Fibroblast of pulmonary artery (primary cell): ENCODE measurements at places on chromosomes 1 and 21.

DNA sequence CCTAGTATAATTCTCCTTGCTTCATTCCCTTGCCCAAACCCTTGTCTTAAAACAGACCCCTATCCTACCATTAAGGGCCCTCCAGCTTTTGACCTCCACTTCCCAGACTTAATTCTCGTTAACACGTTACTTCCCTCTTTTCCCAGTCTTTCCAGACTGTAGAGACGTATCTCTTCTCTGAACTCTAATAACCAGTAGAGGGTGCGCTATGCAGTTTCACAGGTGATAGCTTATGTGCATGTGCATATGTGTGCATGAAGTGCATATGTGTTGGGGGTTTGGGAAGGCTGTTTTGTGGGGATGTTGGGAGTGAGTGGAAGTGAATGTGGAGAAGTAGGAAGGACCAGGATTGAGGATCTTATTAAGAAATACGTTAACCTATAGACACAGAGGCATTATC lies 78.1 kb upstream of the CCDC190 start:
- no peak for DNase-seq

GRCh38 chr1:6435129-6435528 lies 10.6 kb downstream of the ESPN start:
- no peak for DNase-seq

- DNase-seq: peak; percentile 86
These were observed 22.7 kb downstream of the UTP25 start for GRCh38 chr1:209850342-209850979.

- no peak for DNase-seq
These were observed 1.6 kb downstream of the OVAAL start for GRCh38 chr1:180560200-180560867.

- no peak for DNase-seq
These were observed 8.9 kb upstream of the PRDM16 start for GRCh38 chr1:3060127-3060526.

- DNase-seq: peak; percentile 16
These were observed 12.8 kb downstream of the ZNF678 start for GRCh38 chr1:227576189-227576588.

DNA sequence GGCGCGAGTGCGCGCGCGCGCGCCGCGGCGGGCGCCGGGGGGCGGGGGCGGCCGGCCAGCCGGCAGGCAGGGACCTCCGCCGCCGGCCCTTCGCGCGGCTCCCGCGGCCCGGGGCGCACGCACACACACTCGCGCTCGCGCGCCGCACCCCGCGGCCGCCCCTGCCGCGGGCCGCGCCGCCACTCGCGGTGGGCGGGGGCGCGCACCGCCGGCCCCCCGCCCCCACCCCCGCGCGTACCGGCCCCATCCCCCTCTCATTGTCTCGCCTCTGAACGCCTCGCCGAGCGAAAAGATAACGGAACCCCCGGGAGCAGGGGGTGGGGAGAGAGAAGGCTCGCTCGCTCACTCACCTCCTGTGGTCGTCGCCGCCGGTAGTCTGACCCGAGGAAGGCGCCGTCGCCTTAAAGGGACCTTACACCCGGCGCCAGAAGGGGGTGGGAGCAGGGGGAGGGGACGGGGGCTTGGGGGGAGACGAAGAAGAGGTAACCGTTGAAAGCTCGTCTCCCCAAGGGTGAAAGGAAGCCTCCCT lies 428 bp downstream of the POGZ start:
- DNase-seq: peak; percentile 71

DNA sequence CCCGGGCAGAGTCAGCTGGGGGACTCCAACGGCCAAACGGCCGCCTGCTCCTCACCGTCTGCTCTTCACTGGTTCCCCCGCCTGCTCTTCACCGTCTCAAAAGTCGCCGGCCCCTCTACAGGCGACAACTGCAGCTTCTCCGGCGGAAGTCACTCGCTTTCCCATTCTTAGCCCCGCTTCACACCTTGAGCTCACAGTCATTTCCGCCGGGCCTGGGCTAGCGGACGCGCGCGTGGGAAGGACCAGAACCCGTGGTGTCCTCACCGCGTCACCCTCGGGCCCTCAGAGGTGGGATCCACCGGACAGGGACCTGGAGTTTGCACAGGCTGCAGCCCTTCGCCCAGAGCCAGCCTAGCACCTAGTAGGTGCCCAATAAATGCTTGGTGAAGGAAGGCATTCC lies 27.9 kb upstream of the HJV start:
- no peak for DNase-seq

DNA sequence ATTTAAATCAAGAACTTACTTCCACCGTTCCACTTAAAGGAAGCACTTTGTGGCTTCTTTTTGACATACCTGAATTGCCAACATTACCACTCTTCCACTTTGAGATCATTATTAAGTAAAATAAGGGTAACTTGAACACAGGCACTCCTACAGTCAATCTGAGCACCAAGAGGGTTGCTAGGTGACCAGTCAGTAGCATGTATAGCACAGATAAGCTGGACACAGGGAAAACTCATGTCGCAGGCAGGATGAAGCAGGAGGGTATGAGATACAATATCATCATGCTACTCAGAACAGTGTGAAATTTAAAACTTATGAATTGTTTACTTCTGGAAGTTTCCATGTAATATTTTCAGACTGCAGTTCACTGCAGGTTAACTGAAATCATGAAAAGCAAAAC lies 47.0 kb upstream of the RAP1GAP start:
- no peak for DNase-seq

- DNase-seq: no peak
These were observed 74.0 kb downstream of the CACNA1E start for GRCh38 chr1:181557313-181557712.

DNA sequence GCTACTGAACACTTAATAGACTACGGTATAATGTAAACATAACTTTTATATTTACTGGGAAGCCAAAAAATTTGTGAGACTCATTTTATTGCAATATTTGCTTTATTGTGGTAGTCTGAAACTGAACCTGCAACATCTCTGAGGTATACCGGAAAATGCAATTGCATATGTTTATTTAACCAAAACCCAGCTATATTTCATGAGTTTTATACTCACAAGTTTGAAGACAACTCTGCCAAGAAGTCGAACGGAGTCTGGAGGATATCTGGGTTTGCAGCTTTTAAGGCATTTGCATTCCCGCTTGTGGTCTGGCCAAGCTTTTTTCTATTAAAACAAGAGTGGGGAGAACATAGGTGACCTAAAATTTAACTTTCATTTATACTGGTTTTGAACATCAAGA lies 171.9 kb downstream of the SMYD3 start:
- no peak for DNase-seq

DNA sequence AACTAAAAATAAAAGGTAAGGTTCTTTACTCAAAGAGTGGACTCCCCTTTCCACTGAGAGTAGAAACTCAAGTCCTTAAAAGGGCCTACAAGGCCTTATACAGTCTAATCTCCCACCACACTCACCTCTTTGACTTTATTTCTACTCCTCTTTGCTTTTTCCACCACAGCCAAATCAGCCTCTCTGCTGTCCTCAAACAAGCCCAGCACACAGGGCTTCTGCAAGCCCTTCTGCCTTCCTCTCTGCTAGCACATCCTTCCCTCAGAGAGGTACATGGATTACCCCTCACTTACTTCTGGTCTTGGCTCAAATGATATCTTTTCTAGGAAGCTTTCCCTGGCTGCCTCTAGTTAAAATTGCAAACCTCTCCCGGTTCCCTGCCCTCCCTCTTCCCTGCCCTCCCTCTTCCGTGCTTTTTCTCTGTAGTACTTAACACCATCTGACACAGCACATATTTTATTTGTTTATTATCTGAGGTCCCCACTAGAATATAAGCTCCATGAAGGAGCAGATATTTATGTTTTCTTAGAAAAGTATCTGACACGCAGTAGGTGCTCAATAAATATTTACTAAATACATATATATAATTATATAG lies 1.7 kb downstream of the LYST start:
- no peak for DNase-seq

DNA sequence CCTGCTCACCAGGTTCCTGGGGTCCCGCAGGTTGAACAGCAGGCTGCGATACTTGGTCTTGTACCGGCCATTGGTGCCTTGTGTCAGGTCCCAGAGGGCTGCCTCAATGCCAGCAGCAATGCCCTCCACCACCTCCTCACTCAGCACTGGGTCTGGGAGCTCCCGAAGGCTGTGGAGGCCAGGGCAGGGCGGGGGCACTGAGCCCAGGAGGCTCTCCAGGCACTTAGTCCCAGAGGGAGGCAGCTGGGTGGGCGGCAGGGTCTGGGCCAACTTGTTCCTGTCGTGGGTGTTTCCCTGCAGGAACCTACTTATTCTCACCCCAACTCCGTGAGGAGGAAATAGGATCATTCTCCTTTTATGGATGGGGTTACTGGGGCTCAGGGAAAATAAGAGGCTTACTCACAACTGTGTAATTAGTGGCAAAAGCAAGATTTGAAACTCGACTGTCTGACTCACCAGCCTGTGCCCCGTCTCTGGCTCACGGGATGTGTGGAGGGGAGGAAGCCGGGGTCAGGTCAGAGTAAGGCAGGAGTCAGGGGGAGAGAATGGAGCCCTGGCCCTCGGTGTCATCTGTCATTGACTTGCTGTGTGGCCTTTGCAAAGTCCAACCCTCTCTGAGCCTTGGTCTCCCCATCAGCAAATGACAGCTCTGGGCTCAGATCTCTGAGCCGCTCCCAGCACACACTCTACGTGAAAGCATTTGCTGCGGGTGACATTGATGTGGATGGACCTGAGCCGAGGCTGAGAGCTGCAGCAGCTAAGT lies 17.2 kb downstream of the SPOCD1 start:
- DNase-seq: peak; percentile 75

GRCh38 chr1:44281962-44282703 lies 68.9 kb downstream of the DMAP1 start:
- DNase-seq: no peak

GRCh38 chr1:147768101-147768500 lies 7.7 kb upstream of the GJA5 start:
- DNase-seq: no peak

DNA sequence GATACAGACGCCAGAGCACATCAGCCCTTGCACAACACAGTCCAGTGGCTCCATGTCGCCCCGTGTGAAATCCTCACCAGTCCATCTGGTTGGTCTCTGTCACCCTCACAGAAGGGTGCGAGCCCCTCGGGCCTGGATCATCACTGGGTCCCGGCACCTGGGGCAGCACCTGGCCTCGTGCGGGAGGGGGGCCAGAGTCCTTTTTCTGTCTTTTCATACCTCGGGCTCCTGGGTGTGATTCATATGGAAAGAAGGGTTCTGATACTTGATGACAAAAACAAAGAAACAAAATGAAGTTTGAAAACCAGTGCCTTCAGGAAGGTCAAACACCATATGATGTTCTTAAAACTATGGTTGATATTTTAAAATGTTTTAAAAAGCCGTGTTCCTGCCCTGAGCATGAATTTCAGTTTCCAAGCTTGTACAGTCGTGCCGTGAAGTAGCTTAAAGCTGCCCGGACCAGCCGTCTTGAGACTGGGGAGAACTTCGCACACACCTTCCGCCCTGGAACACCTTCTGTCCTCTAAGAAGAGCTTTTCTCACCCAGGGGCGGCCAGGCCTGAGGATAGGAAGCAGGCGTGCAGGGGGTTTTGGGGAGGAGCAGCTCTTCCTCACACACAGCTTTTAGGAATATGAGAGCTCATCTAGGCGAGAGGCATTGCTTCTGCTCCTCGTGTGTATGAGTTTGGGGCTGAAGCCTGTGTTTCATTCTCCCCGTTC lies 35.2 kb downstream of the SLC37A1 start:
- DNase-seq: no peak

DNA sequence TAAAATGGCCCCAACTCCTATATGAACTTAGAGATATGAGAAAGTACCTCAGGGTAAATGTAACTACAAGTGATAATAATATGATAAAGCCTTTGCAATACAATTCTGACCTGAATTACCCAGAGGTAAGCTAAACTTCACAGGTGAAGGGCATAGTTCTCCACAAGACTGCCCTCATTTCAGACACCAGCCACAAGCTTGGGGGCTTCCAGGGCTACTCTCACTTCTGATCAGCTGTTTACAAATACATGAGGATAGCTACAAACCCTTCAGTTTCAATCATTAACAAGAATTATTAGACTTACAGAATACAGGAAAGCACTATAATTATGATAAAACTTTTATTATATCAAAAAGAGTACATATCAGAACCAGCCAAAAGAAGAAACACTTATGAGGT lies 18.7 kb upstream of the DPH5 start:
- no peak for DNase-seq

GRCh38 chr1:160081261-160081936 lies at the start of gene KCNJ9:
Gene KCNJ9 (plus strand): TSS chr1:160081538. CDS start chr1:160084031, 2,493 bp downstream.
- no peak for DNase-seq

GRCh38 chr1:36070349-36070748 lies 13.5 kb upstream of the TEKT2 start:
- no peak for DNase-seq

DNA sequence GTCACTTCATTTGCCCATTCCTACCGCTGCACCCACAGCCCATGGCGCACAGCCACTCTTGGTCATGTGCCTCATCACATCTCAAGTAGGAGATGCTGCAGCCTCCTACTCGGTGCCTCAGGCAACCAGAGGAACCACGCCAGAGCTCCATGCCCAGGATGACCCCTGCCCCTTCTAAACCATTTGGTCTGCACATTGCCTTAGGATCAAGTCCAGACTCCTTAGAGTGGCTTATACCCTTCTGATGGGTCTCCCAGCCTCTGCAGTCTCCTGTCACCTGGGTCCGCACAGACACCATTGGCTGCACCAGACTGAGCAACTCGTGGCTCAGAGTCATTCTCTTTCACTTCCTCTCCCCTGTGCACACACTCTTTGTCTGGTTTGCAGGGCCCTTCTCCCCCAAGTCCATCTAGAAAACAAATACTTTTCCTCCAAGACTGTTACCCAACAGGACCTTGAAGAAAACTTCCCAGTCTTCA lies 2.2 kb upstream of the ADORA3 start:
- no peak for DNase-seq

GRCh38 chr1:15835205-15835740 lies 12.2 kb upstream of the SPEN start:
- DNase-seq: no peak

DNA sequence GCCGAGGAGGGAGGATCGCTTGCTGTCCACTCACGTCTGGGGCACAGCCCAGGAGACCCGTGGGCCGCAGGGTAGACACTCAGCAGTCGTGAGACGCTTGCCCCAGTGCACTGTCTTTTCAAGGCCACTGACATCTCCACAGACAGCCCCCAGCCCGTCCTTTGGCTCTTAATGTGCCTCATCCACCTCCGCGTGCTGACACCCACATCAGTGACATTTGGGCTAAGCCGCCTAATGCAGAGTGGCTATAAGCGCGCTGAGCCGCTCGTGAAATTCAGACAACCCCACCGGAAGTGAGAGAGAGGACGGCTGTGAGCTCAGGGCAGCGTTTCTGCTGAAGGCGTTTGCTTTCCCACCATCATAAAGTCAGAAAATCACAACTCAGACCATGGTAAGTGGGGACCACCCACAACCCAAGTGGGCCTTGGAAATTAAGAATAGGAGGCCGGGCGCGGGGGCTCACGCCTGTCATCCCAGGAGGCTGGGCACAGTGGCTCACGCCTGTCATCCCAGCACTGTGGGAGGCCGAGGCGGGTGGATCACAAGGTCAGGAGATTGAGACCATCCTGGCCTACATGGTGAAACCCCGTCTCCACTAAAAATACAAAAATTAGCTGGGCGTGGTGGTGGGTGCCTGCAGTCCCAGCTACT lies 8.4 kb downstream of the SLC35E2B start:
- DNase-seq: no peak
